ENCODE measurements at places on chromosomes 3 and 15.

DNA sequence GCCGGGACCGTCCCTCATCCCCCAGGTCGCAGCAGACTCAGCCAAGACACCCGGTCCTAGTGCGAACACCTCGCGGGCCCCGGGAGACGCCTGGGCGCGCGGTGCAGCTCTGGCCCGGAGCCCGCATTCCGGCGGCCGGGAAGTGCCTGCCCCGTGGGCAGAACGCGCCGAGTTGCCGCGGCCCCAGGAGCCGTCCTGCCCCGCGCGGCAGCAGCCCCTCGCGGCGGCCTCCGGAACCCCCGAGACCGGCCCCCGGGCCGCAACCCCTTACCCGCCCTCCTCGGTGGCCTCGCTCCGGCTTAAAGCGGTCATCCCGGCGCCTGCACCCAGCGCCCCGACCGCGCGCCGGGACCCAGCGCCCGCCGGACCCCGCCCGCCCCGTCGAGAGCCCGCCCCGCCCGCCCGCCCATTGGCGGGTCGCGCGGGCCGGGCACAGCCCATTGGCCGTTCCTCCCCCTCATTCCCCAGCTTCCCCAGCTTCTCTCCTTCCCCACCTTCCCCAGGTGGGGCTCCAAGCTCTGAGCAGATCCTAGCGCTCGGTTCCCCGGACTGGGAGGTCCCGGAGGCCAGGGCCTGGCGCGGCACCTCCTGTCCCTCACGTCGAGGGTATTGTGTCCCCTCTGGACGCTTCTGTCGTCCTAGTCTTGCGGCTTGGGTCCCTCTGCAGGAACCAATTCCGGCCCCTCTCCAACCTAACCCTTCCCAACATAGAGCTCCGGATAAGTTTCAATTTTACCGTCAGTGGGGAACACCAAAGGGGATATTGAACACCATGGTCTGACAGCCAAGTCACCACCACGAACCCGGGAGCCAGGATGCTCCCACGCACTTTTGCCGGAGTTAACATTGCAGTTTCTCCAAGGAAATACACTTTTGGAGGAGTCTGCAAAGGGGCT lies at the start of gene GRAMD2A:
Gene GRAMD2A, minus strand, starts transcription at position 328 of the 896 bp plus-strand sequence.
- DNase-seq, result no peak

DNA sequence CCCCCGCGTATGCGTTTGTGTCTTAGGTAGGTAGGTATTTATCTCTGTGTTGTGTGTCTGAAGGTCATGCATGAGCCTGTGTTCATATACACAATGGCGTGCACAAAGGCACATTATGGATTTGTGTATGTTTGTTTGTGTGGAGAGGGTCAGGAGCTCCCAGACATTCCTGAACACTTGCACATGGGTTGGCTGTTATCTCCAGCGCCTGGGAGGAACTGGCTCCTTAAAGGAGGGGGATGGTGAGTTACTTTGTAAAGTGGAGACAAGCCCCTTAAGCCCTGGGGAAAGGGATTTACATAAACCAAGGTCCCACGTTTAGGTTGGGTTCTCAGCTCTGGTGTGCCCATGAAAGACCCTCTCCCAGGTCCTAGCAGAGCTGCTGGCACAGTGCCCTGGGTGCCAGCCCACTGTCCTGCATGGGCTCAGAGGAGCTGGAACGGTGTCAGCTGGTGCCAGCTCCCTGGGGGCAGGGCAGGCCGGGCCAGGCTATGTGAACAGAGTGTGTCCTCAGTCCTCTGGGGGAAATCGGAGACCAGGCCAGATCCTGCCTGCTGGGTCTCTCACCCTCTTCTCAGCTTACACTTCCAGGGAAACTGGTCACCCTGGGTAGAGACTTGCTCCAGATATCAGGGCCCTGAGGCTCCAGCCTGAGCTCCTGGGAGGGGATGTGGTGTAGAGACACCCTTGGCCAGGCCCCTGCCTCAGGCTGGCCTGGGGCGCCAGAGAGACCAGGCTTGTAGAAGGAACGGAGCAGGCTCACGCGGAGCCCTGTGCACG lies 25.1 kb downstream of the SNX33 start:
- DNase-seq, result no peak

- no peak for DNase-seq
Measured at GRCh38 chr3:182364723-182365650, 428.3 kb upstream of the ATP11B start.

DNA sequence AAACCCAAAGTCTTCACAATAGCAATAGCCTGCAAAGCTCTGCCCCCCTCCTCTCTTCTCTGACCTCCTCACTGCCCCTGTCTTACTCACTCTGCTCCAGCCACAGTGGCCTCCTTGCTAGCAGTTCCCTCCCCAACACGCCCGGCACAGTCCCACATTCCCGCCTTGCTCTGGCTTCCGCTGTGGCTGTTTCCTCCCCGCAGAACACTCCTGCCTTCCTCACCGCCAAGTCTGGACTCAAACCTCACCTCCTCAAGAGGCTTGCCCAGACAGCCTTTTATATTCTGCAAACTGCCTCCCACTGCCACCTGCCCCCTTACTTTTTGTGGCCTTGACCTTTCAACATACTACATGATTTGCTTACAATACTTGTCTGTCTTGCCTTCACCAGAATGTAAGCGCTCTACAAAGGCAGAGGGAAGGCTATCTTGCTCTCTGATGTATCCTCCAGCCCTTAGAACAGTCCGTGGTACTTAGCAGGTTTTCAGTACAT lies 406 bp upstream of the MPI start:
- DNase-seq, result no peak

DNA sequence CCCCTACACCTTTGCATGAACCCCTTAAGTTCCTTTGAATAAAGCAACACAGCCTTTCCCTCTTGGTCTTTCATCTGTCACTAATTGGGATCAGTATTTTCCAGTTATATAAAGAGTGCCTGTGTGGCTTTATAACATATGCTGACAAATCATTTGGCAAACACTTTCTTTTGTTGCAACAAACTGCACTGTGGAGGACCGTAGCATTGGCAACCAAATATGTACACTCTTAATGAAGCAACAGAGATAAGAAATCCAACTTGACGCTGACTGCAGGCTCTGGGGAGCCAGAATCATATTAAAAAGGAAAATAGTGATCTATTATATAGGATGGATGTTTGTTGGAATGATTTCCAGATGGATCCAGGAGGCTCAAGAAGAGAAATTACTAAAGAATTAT lies 120.1 kb upstream of the PRICKLE2 start:
- DNase-seq, result no peak

- DNase-seq, result no peak
Measured at GRCh38 chr15:72198356-72199204, 993 bp upstream of the GRAMD2A start.

Data from stimulated activated CD8-positive, alpha-beta memory T cell treated with anti-CD3 and anti-CD28 coated beads, Interleukin-4, amount 100 ng/mL, for 4 hours (primary cell).